ENCODE measurements at places on chromosomes 5 and 9. TPM values are rescaled to one million over a fixed set of nuclear protein-coding genes. Genes with fewer than 3 reads are reported as not detected.

Gene SCGB3A1
- total RNA-seq, result not detected

Gene SPATA31A5
- not detected for total RNA-seq

Gene NUDT12
- 0.61 TPM for total RNA-seq

Gene LRSAM1
- total RNA-seq, result 24.6 TPM

Gene SLC4A9
- total RNA-seq, result not detected

Gene ZNF462
- 0.33 TPM for total RNA-seq

Gene ALDH7A1
- total RNA-seq, result 0.66 TPM
